ENCODE measurements at places on chromosomes 5 and 9. TPM values are rescaled to one million over a fixed set of nuclear protein-coding genes. Genes with fewer than 3 reads are reported as not detected.

DNA sequence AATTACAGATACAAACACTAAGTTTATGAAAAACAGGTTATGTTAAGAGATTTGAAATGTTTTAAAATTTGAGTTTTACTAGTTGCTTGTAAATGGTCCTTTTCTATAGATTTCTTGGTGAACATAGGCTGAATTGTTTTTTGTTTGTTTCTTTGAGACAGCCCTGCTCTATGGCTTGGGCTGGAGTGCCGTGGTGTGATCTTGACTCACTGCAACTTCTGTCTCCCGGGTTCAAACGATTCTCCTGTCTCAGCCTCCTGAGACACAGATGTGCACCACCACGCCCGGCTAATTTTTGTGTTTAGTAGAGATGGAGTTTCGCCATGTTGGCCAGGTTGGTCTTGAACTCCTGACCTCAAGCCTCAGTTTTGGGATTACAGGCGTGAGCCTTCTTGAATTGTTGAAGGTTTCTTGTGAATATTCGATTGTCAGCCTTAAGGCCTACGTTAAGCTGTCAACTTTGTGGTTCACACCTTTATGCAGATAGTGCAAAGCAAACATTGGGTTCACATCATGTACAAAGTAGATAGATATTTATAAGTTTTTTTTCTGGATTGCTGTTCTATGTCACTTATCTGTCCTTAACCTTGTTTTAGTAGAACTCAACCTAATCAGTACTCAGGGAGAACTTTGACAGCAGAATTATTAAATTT, 26.2 kb downstream of the UHRF2 start:
- DNase-seq, result no peak

DNA sequence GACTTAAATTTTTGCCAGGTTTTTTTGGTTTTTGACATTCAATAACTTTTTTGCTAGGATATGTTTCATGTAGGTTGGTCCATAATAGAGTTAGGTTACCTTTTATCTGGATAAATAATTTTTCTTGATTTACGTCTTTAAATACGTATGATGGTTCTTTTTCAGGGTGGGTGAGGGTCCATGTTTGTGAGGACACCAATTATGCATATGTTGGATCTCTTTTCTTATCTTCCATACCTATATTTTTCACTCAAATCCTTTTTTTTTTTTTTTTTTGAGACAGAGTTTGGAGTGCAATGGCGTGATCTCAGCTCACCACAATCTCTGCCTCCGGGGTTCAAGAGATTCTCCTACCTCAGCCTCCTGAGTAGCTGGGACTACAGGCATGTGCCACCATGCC, 17.3 kb upstream of the CDC42SE2 start:
- no peak for DNase-seq

FOXD4L4 gene
- polyA plus RNA-seq, result not detected

DNA sequence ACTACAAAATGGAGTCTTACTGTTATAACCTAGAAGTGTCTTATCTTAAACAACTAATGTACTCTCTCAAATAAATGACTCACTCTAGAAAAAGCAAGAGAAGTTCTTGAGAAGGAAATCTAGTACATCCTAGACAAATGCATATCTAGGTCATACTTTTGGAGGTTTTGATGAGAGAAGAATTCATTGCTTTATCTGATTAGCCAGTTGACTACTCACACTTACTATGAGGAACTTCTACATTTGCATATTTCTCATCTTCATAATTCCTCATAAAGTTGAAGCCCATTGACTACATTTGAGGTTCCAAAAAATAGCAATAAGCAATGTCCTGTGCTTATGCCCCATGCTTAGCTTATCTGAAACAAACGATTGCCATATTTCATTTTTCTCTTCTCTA, 2.8 kb downstream of the JAKMIP2 start:
- no peak for DNase-seq

DNA sequence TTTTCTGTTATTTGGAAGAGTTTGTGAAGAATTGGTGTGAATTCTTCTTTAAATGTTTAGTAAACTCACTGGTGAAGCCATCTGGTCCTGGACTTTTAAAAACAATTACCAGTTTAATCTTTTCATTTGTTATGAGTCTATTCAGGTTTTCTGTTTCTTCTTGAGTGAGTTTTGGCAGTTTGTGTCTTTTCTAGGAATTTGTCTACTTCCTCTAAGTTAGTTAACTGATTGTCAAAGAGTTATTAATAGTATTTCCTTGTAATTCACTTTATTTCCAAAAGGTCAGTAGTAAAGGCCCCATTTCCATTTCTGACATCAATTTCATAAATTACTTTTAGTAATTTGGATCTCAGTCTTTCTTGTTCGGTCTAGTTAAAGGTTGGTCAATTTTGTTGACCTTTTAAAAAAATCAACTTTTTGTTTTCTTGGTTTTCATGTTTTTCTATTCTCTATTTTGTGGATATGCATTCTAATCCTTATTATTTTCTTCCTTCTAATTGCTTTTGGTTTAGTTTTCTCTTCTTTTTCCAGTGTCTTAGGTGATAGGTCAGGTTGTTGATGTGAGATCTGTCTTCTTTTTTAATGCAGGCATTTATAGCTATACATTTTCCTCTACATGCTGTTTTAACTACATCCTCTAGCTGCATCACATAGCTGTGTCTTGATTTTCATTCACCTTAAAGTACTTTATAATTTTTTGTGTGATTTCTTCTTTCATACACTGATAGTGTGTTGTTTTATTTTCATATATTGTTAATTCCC, 7.3 kb upstream of the SMIM3 start:
- DNase-seq, result no peak

INSL6 gene
- 0.33 TPM for polyA plus RNA-seq

- no peak for DNase-seq
These were observed 12.4 kb upstream of the SIL1 start for GRCh38 chr5:139210585-139210984.

DNA sequence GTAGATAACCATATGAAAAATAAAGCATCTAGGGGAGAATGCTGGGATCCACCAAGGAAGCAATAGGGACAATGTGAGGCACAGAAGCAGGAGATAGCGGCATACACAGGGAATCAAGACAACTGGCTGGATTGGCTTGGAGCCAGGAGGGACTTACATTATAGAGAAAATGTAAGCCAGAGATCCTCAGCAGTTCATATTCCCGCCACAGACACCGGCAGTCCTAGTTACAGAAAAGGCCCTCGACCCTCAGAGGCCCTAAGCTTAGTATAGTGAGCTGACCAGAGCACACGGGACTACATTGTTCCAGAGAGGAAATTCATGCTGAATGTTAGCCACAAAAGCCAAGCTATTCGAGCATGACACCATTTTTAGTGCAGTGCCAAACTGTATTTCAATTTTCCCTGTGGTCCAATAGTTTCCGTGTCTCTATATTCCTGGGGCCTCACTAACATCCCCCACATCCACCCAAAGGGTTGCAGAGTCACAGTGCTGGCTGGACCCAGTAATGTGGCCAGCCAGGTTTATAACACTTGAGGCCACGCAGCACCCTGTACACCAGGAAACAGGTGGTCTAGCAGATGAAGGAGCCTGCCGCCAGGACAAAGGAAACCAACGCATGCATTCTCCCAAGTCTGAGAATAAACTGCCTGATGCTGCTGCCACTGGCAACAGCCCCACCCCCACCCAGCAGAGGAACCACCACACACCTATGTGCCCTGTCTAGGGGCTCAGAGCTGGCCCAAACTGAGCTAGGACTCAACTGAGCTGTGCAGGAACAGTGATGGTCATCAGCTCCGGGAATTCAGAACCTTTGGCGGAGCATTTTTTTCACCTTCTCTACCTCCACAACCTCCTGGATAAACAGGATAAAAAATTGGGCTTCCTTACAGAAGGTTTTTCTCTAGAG, 693.2 kb upstream of the CHD1 start:
- no peak for DNase-seq

DNA sequence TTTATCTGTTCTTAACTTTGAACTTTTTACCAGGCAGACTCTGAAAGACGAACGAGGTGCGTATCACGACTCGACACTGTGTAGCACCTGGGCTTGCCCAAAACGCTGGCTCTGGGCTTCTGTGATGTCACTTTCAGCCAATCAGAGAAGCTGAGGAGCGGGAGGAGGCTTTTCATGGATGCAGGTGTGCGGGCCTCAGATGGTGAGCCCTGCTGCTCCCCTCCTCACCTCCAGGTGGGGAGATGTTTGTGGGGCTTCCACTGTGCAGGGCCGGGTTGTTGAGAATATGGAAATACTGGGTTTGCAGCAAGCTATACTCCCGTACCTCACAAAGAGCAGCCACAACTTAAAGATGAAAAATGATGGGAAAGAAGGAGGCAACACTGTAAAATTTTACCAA, 246.3 kb downstream of the IRX2 start:
- DNase-seq, result no peak

PFN3 gene
- not detected for polyA plus RNA-seq

DNA sequence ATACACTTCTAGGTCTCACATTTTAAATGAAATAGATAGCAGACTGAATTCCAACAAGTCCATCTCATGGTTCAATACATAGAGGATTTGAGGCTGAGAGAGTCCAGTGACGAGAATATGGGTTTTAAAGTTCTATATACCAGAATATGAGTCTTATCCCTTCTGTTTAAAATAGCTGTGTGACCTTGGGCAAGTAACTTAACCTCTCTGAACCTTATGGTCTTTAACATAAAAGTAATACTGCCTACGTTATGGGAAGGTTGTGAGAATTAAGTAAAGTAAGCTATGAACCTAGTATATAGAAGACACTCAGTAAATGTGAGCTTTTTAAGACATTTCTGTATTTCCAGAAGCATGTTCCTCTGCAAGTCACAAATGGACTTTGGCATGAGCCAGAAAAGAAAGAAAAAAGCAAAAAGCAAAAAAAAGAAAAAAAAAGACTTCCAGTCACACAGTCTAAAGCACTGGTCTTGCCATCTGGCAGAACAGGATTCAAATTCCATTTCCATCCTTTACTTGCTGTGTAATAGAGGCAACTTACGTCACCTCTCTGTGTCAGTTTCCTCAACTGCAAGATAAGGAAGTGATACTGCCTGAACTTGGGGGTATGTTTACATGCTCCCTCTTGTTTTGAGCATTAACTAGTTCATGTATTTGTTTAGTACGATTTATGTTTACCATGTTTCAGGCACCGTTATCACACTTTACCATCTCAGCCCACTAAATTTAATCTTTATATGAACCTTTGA, 248.2 kb downstream of the TRIM32 start:
- DNase-seq, result no peak

GRCh38 chr9:137506702-137507171, 43.5 kb downstream of the PNPLA7 start:
- no peak for DNase-seq

HK3 gene
- 4.3 TPM for polyA plus RNA-seq

- DNase-seq, result peak; percentile 42
These were observed 686 bp downstream of the BRD9 start for GRCh38 chr5:891837-892393.

SPATA31D1 gene
- not detected for polyA plus RNA-seq

DNA sequence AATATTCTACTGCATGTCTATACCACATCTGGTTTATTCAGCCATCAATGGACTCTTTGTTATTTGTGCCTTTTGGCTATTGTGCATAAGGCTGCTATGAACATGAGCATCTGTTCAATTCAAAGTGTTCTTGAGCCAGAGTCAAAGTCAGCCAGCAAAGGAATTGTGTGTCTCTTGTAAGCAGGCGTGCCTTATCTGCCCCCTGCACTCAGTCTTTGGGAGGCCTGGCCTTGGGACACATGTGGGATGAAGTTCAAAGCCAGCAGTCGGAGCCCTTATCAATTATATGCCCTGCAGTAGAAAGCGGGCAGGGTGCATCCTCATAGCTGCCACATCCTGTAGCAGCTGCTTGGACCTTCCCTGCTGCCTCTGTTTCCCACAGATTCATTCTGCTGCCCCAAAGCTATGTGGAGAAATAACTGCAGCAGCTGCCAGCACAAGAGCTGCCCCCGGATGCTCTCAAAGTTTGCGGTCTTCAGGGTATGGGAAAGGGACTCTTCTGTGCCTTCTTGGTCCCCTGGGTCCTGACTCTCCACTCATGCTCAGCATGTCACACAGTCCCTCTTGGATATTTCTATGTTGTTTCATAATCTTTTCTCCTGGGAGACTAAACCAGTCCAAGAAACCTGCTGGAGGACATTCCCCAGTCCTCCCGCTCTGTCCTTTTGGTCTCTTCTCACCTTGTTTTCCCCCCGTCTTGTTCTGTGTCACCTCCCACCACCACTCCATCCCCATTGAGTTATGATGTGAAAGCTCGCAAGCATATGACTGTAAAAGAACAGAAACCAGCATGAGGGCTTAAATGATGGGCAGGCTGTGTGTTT, 35.9 kb downstream of the STOM start:
- peak; percentile 76 for DNase-seq

DNA sequence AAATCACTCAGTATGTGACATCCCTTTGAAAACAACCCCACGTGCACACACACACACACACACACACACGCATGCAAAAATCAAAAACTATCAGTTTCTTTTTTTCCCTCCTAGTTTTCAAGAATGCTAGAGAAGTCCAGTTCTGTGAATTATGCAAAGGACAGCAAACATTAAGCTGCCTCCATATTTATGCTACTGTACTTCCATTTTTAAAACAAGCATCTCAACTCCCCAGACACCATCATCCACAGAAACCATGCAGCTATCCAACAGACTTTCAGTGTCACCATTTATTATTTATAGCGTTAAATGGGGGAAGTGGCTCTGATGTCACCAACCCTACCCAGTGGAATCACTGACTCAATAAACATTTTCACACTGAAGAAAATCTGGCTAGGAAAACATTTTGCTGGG, 1.6 kb downstream of the FBXW11 start:
- DNase-seq, result no peak

DNA sequence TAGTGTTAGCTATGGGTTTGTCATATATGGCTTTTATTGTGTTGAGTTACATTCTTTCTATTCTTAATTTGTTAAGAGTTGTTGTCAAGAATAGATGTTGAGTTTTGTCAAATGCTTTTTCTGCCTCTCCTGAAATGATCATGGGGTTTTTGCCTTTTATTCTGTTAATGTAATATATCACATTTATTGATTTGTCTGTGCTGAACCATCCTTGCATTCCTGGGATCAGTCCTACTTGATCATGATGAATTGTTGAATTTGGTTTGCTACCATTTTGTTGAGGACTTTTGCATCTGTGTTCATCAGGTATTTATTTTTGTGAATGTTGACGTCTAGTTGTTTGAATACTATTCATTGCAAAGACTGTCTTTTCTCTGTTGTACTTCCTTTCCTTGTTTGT, 23.9 kb downstream of the RIC1 start:
- DNase-seq, result no peak

ZNF883 gene
- 0.13 TPM for polyA plus RNA-seq

- peak; percentile 22 for DNase-seq
These were observed 12.6 kb upstream of the LPCAT1 start for GRCh38 chr5:1536322-1536845.

GRCh38 chr5:76457674-76458485, 54.8 kb downstream of the IQGAP2 start:
- DNase-seq, result no peak

HRH2 gene
- 0.51 TPM for polyA plus RNA-seq

GRCh38 chr5:94667937-94668336, 49.5 kb downstream of the SLF1 start:
- DNase-seq, result no peak

GRCh38 chr5:136285096-136285855, 80.1 kb downstream of the TRPC7 start:
- DNase-seq, result no peak

GRCh38 chr9:129574911-129575585, 45.9 kb downstream of the C9orf50 start:
- DNase-seq, result no peak
